ENCODE measurements at places on chromosomes 16 and 17.

DNA sequence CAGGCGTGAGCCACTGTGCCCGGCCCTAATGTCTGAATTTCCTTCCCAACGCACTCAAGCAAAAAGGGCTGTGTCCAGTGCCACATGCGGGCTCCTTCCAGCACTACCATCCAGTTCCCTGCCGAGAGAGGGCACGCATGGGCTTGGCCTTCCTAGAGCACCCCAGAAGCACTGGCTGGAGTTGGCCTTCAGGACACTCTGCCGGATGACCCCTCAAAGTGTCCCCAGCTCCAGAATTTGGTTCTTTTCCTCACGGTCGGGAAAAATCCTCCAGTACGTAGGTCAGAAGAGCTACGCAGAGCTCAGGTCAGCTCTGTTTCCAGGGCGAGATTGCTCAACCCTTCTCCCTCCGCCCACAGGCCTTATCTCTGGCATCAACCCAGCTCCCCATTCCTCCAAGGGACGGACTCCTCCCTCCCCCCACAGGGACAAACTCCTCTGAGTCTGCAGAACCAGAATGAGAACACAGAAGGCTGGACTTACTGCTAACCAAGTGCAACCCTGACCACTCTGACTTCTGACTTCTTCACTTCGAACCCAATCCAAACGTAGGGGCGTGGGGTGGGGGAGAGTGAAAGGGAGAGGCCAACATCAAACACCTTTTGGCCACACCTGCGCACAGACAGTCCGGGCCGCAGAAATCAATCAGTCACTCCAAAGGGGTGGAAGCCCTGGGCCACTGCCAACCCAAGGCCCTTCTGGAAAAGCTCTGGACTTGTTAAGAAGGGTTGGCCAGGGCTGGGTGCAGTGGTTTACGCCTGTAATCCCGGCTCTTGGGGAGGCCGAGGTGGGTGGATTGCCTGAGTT lies 3.6 kb downstream of the CDC42EP4 start:
- no peak for DNase-seq

GRCh38 chr17:81665205-81666091 lies 957 bp downstream of the OXLD1 start:
- DNase-seq, result peak; percentile 74

DNA sequence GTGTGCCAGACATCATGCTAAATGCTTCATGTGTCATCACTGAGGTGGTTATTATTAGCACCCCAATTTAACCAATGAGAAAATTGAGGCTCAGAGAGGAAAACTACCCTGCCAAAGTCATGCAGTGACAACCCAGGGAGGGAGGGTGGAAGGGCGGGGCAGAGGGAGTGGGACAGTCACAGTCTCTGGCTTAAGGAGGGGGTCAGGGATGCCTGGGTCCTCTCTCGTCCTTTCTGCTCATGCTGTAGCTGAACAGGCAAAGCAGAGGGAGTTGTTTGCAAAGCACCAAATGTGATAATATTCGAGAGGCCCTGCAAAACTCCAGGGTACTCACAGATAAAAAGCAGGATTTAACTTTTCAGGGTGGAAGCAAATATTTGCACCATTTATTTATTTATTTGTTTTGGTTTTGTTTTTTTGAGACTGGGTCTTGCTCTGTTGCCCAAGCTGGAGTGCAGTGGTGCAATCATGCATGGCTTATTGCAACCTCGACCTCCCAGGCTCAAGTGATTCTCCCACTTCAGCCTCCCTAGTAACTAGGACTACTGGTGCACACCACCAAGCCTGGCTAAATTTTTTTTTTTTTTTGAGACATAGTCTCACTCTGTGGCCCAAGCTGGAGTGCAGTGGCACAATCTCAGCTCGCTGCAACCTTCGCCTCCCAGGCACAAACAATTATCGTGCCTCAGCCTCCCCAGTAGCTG lies 47.9 kb upstream of the NKD1 start:
- no peak for DNase-seq

DNA sequence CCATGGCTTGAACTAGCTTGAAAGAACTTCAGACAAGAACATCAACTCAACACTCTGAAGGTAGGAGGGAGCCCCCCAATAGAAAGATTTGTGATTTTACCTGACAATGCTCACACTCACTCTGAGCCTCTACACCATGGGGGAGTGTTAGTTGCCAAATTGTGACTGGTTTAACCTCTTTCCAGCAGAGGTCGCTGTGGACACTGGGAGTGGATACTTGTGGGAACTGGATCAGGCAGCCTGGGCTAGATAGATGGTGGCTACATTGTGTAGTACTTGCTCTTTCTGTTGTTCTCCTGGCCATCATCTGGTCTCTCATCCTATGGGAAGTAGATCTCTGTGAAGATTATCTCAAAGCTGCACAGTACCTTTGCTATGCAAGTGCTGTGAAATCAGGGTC lies 2.9 kb downstream of the SMPD3 start:
- peak; percentile 68 for DNase-seq

GRCh38 chr17:50426814-50427787 lies 1.1 kb downstream of the ACSF2 start:
- peak; percentile 35 for DNase-seq

DNA sequence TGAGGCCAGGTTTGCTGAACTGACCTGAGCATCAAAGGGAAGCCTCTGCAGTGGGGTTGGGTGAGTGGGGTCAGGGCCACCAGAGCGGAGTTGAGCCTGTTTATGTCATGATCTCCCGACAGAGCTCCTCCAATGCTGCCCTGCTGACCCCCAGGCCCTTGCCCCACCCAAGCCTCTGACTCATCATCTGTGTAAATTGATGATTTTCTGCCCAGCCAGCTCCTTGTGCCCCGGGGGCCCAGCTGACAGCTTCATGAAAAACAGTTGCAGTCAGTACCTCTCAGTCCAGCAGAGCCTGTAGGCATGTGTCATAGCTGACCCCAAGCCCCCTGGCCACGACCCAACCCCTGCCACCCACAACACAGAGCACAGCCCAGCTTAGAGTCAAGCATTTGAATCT lies 134.9 kb downstream of the CCT6B start:
- DNase-seq, result no peak

DNA sequence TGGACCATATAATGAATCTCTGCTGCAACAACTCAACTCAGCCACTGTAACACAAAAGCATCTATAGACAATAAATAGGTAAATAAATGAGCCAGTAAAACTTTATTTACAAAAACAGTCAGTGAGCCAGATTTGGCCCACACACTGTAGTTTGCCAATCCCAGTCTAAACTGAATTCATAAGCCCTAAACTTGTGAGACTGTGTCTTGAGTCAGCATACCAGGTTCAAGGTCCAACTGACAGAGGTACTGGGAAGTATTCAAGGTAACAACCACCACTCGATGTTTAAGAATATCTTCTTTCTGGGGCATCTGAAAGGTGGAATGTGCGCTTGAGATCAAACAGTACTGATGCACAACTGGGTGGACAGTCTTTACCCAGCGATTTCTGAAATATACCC lies 94.2 kb downstream of the HELZ start:
- no peak for DNase-seq

GRCh38 chr16:78628461-78629045 lies 529.1 kb downstream of the WWOX start:
- no peak for DNase-seq

- DNase-seq, result no peak
Measured at GRCh38 chr17:81418710-81419318, 23.6 kb downstream of the BAHCC1 start.

GRCh38 chr16:23434380-23434779 lies 18.6 kb downstream of the COG7 start:
- DNase-seq, result peak; percentile 70

DNA sequence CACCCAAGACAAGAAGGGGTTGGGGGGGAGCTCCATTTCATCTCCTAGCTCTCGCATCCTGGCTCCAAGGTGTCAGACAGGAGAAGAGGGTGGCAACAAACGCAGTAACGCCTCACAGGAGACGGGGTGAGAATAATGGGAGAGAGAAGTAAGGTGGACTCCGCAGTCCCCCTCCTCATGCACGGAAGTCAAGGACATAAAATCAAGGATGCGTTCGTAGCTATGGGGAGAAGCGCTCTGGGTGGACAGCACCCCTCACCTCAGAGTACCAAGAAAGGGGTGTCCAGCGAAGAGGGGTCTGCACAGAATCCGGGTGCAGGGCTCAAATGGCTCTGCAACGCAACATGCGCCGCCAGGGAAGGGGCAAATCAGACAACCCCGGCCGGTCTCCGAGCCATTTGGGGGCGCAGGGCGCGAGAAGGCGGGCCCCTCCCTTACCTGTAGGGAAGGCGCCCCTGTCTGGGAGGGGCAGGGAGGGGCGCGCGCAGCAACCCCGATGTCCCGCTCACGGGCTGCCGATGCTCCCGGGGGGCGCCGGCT lies 555 bp downstream of the HDAC5 start:
- DNase-seq, result no peak

DNA sequence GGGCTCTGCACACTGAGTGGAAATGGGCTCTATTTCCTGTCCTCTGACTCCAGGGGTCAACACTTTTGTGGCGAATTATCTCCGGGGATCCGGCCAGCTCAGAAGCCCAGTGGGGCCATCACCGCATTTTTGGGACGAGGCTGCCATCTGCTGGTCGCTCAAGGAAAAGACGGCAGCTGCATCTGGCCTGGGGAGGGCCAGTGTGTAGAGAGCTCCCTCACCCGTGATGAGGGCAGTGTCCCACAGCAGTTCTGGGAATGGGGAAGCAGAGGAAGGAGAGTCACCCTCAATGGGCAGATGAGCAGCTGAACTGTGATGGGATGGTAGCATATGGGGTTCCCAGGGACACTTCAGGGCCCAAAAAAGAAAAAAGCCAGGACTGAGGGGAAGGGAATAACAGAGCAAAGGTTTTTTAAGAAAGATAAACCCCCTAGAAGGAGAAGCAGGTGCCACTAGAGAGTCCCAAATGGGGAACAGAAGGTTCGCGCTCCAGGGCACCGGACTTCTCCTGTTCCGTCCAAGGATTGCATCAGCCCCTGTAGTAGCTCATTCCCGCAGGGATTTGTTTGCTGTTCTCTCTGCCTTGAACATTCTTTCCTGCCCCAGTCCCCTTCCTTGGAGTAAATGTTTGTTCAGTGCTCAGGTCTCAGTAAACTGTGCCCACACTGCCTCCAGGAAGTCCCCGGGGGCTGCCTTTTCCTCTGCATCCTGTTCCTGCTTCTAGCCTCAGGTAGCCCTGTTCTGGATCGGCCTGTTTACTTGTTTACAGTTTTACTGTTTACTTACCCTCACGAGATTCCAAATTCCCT lies 9.3 kb upstream of the ABCC12 start:
- peak; percentile 72 for DNase-seq

DNA sequence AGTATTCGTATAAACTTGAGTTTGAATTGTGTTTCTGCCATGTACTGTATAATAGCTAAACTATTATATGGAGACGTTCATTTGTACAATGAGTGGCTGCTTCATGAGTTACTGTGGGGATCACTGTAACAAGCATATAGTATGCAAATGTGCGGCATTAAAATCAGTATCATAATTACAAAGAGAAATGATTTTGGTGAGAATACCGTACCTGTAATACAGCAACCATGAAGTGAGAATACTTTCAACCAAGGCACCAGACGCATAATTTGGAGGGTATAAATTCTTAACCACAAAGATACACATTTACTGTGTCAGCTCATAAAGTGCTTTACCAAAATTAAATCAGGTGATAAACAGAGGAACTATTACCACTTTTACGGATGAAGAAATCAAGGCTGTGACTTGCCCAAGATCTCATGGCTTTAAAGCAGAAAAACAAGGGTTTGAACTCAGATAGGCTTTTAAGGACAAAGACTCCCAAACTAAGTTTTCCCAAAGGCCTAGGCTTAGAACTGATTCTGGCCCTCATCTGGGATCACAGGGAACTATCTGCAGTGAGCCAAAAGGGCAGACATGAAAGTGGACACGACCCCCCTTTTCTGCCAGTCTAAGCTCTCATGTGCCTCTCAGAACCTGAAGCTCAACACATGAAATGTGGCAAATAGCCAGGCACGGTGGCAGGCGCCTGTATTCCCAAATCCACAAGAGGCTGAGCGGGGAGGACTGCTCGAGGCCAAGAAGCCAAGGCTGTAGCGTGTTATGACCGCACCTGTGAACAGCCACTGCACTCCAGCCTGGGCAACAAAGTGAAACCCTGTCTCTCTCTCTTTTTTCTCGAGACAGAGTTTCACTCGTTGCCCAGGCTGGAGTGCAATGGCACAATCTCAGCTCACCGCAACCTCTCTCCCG lies 6.4 kb downstream of the RPS15A start:
- DNase-seq, result no peak

DNA sequence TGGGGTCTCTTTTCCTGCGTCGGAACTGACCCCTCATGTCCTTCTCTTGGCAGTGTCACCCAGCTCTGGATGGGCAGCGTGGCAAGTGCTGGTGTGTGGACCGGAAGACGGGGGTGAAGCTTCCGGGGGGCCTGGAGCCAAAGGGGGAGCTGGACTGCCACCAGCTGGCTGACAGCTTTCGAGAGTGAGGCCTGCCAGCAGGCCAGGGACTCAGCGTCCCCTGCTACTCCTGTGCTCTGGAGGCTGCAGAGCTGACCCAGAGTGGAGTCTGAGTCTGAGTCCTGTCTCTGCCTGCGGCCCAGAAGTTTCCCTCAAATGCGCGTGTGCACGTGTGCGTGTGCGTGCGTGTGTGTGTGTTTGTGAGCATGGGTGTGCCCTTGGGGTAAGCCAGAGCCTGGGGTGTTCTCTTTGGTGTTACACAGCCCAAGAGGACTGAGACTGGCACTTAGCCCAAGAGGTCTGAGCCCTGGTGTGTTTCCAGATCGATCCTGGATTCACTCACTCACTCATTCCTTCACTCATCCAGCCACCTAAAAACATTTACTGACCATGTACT lies 13.2 kb downstream of the IGFBP4 start:
- no peak for DNase-seq

GRCh38 chr16:83843657-83844056 lies 35.9 kb downstream of the HSBP1 start:
- no peak for DNase-seq

All from activated CD4-positive, alpha-beta T cell treated with anti-CD3 and anti-CD28 coated beads, Interleukin-2, amount 50 U/mL, for 16 hours (primary cell).